ENCODE measurements at places on chromosomes 7 and 10.

DNA sequence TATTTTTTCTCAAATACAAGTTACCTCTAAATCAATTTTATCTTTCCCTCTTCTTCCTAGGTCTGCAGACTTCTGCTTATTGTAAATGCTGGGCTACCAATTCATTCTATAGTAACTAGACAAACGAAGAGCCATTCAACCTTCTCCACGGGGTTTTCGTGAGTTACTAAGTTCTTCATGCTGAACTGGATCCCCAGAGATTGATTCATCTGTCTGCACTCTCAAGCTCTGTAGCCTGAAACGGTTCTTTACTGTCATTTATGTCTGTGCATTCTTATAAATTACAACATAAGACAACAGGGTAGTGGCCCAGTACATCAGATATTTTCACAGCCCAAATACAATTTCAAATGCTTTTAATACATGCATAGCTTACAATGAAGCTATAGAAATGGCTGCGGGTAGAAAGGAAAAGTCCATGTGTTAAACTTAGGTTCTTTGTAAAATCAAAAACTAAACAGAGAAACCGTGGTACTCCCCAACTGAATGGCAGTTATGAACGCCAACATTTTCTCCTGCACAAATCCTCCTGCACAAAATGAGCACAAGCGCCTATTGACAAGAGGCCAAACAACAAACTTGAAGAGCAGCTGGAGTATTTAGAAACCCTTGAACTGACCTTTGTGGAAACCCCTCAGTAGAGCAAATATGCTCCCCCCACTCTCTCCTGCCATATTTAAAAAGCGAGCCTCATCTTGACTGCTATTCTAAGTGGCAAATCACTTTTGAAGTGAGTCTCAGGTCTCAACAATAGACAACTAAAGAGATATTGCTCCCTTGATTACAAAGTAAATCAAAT is 20.7 kb downstream of the LAMB1 start:
- no peak for DNase-seq

GRCh38 chr7:47669901-47670384 is 88.0 kb upstream of the TNS3 start:
- no peak for DNase-seq

DNA sequence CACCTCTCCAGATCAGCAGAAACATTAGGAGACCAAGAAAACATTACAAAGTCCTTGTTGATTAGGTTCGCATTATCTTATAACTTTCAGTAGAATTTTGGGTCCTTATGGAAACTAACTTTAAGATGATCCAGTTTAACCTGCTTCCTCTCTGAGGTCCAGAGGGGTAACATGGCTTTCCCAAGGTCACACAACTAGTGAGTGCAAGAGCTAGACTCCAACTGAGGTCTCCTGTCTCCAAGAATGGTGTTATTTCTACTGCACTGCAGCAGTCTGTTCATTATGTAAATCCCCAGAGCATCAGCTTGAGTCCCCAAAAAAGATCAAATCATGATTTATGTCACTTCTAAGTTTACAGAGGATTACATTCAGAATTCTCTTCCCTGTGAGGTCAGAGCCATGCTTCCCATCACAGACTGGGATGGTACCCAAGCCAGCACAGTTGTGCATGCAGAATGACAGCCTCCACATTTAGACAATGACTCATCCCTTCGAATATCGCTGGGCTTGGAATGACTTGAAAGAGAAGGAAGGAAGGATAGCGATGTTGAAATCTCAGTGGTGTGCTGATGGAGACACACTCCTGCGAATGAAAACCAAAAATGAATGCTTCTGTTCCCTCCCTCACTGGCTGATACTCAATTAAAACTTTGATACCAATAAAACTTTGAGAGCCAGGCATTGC is 163.1 kb upstream of the PLXNA4 start:
- DNase-seq = no peak

DNA sequence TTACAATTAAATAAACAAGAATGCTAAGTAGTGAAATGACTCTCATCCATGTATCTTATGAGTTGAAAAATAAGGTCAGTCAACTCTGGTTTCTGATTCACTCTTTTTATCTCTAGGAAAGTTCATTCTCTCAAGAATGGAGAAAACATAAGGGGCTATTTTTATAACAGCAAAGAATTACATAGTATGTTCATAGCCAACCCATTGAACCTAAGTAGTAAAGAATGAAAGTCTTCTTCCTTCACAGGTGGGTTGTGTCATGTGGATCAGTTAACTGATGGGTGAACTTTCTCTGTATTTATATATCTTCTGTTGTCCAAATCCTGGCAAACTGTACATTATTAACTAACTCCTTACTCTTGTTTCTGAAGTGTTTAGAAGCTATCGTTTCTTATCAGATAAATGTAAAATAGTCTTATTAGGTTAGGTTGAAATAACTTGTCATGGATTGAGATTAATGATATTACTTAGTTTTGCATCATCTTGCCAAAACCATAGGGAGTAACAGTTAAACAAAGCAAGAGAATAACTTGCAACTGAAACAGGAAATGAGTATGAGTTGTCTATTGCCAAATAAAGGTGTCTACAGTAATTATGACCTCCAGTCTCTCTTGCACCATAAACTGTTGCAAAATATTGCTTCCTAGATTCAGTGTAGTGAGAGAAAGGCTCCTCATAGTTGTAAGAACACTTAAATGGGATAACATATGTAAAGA is 86.8 kb downstream of the ANKRD7 start:
- no peak for DNase-seq

- DNase-seq = no peak
Observed at GRCh38 chr7:126489874-126490273, 762.9 kb downstream of the GRM8 start.

DNA sequence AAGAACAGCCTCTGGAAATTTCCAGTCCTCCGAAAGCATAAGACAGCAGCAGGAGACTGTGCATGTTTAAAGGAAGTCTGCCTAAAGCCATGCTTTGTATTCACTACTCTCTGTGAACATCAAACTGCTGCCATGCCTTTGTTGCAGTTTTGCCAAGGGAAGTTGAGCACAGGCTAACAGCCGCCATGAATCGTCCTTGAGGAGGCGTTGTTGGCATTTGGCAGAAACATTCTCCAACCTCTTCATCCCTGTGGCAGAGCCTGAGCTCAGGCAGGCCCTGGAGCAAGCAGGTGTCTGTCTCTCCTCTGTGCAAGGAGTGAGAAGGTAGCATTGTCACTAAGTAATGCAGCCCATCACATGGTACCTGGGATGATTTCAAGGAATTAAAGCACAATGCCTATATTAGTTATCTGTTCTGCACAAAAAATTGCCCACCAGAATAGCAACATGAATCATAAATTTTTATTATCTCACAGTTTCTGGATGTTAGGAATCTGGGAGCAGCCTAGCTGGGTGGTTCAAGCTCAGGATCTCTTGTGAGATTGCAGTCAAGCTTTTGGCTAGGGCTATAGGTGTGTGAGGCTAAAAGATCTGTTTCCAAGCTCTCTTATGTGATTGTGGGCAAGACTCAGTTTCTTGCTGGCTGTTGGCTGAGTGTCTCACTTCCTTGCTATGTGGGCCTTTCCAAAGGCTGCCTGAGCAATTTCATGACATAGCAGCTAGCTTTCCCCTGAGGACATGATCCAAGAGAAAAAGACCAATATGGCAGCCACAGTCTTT is 46.5 kb upstream of the KIAA1217 start:
- no peak for DNase-seq

DNA sequence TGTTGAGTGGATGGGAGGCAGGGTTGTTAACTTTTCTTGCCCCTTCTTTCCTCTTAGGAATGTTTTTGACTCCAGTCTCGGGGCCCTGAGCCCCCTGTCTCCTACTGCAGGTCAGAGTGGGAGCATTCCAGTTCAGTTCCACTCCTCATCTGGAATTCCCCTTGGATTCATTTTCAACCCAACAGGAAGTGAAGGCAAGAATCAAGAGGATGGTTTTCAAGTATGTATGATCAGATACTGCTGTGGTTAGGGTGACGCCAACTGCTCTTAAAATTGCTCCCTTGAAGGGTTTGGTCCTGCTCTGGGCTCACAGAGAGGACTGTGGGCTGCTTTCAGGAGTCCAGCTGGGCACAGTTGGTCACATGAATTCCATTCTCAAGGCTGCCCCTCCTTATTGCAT is 22.0 kb downstream of the VWA2 start:
- no peak for DNase-seq

DNA sequence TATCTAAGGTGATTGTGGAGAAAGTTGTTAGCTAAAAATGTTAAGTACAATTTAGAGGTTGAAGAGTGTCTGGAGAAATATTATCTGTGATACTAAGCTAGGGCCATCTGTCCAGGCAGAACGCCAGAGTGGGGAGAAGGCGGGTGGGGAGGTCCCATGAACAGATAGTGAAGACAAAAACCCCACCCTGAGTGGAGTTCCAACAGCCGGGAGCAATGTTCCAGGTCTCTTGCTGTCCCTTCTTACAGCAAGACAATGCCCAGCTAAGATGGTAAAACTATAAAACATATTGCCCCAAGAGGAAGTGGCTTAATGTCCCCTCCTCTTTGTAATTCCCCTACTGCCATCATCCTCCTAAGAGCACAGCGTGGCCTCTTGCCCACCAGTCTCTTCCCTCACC is 10.4 kb upstream of the IL15RA start:
- DNase-seq = no peak

- no peak for DNase-seq
Observed at GRCh38 chr10:49107111-49107886, 8.0 kb downstream of the VSTM4 start.

- DNase-seq = no peak
Observed at GRCh38 chr10:28514648-28515047, 18.3 kb upstream of the WAC start.

DNA sequence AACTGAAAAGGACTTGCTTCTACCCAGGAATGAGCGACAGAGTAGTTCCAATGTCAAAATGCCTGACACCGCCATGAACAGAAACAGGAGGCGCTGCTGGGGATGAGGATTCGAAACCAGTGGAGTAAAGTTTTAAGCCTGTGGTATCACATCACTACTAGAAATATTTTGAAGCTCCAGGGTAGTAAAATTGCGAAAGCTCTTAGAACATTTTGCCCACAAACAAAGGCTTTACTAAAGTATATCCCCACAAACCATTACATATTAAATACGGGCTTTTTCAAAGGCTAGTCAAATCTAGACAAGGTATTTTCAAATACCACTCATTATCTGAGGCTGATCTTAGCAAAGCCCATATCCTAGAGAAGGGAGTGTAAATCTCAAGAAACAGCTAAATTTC is 2.4 kb downstream of the PRDX3 start:
- no peak for DNase-seq

GRCh38 chr10:48282829-48283228 is 8.3 kb upstream of the FRMPD2 start:
- no peak for DNase-seq

DNA sequence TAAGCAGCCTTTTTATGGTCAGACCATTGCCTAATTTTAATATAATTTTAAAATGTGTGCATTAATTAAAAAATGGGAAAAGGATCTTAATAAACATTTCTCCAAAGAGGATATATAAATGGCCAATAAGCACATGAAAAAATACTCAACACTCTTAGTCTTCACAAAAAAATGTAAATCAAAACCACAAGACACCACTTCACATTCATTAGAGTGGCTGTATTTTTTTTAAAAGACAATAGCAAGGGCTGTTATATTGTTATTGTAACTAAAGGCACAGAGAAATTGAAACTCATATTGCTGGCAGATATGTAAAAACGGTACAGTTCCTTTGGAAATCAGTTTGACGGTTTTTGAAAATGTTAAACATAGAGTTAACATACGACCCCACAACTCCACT is 3.2 kb upstream of the CROT start:
- no peak for DNase-seq

DNA sequence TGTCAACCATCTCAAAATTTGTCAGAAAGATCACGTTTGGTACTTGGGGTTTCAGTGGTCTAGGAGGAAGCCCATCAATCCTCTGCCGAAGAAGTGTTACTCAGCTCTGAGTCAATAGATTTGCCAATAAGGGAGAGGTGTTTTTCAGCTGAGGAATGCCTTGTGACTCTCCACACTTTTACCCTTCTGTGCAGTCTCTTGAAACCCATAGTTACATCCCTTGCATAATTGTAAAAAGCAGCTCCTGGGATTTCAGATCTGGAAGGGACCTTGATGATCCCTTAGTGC is 47.5 kb downstream of the INSYN2A start:
- no peak for DNase-seq

GRCh38 chr7:154783281-154783909 is 219.5 kb downstream of the PAXIP1 start:
- no peak for DNase-seq

DNA sequence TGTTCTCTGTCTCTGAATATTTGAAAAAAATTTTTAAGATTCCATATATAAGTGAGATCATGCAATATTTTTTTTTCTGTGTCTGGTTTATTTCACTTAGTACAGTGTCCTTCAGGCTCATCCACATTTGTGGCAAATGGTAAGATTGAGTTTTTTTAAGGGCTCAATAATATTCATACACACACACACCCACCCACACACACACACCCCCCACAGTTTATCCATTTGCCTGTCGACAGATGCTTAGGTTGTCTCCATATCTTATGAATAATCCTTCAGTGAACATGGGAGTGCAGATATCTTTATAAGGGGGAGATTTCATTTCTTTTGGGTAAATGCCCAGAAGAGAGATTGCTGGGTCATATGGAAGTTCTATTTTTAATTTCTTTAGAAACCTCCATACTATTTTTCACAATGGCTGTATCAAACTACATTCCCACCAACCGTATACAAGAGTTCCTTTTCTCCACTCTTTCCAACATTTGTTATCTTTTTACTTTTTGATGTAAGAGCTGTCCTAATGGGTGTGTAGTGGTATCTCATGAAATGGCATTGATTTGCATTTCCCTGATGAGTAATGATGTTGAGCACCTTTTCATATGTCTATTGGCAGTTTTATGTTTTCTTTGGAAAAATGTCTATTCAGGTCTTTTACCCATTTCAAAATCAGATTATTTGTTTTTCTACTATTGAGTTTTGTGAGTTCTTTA is 35.0 kb downstream of the AUTS2 start:
- DNase-seq = no peak

GRCh38 chr10:93413252-93413689 is 68.9 kb downstream of the MYOF start:
- DNase-seq = peak; percentile 3

DNA sequence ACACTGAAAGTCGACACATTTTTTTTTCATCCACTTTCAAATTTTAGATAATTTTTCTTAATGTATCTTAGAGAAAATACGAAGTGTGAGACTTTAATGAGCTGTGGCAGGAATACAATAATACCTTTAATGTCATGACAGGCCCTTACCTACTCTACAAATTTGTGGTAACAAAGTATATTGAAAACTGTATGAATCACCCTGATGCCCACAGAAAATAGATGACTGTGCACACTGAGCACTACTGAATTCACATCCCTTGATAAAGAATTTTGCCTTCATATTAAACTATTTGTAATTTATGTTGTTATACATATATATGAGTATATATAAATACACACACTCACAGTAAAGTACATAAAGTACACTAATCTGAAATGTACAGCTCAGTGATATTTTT is 51.7 kb downstream of the AKR1D1 start:
- DNase-seq = no peak
